NCI-H1436 (cell line): ENCODE measurements at places on chromosomes 2 and 18.

- no peak for DNase-seq
These were observed 175.7 kb upstream of the HAAO start for GRCh38 chr2:42967959-42968674.

GRCh38 chr2:212147921-212148513 lies 390.6 kb downstream of the ERBB4 start:
- DNase-seq: peak; percentile 1

- DNase-seq: no peak
These were observed 152.8 kb downstream of the FHOD3 start for GRCh38 chr18:36450264-36450663.

DNA sequence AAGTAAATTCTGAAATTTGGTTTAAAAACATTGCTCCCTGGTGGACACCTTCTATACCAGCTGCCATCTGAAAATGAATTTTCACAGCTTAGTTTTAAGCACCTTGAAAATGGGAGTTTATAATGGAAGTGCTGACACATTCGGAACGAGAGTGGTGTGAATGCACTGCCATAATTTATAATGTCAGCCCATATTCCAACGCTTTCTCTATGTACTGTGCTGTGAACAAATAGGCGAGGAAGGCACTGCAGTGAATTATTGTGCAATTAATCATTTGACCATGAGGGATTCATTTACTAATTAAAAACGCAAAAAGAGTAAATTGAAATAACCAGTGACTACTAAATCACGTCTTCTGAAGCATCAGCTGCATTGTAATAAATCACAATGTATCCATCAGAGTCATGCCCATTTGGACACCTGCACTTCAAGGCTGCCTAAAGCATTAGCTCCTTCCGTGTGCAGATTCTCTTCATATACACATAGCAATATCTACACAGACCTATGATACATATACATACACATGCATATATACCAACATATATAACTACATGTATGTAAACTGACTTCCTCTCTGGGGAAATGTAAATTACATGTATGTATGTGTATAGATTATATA lies 699.8 kb downstream of the GALR1 start:
- DNase-seq: no peak

GRCh38 chr18:80041424-80041823 lies 7.2 kb downstream of the RBFA start:
- DNase-seq: no peak

GRCh38 chr2:16470936-16471490 lies 194.6 kb downstream of the CYRIA start:
- DNase-seq: no peak

DNA sequence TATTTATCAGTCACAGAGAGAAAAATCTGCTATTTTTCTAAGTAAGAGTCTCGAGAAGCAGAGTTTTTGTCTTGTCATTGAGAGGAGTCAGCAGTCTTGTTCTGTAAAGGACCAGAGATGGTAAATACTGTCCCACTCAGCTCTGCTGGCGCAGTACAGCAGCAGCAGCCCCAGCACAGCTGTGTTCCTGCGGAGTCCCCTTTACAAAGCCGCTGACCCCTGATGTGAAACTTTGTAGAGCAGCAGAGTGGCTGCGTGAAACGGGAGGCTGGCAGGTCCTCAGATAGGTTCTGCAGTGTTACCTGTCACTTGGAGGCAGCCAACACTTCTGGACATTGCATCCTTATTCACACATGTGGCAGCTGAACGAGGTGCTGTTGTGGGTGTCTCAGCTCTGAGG lies 45.2 kb downstream of the TMEM185B start:
- DNase-seq: no peak

GRCh38 chr2:118123561-118124232 lies 35.4 kb downstream of the INSIG2 start:
- no peak for DNase-seq

DNA sequence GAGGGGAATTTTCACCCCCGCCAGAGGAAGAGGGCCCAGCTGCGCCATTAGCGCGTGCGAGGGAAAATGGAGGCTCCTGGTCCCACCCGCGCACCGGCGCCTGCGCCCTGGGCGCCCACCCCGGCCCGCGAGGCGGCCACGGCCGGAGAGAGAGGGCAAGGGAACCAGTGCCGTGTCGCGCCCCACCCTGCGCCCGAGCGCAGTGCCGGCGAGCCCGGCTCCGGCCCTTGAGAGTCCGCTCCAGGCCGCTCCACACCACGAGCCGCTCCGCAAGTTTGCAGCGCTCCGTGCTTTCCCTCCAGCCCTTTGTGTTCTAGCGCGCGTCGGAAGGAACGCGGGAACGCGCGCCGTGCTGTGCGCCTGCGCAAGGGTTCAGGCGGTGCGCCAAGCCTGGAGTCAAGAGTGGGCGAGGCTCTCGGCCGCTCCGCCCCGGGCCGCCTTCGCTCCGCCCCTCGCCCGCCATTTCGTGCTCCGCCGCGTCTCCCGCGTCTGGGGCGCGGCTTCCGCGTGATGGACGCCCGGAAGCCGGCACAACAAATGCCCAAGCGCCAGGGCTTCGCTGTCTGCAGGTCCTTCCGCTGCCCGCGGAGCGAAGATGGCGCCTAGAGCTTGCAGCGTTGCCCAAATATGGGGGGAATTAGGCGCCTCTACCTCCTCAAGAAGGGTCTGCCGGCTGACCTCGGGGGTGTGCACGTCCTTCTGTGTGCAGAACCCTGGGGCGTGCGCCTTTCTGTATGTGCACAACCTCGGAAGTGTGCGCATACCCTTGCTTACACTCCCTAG lies 46.1 kb upstream of the PTMA start:
- DNase-seq: peak; percentile 87

DNA sequence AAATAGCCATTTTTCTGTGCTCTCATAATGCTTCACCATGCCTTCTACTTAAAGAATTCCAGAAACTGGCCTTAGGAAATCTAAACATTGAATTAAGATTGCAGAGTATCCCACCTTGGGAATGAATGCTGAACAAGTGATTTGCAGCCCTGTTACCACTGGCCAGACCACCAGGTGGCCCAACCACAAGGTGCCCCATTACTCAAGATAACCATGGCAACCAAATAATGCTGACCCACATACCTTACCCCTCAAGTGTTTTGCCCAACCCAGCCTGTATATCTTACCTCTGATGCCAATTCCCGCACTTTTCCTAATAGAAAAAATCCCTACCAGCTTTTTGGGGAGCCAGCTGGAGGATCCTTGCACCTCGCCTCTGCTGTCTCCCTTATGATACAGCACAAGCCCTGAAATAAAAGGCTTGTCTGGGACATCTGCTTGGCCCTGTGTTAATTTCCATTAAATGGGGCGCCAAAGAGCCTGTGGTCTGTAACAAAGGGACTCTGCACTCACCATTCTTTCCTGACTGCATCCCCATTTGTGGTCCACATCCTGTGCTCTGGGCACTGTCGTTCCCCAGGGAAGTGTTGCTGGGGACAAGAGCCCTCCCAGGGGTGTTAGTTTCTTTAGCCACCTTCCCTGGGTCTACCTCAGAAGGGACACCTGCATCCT lies 17.3 kb upstream of the KCNF1 start:
- DNase-seq: no peak

DNA sequence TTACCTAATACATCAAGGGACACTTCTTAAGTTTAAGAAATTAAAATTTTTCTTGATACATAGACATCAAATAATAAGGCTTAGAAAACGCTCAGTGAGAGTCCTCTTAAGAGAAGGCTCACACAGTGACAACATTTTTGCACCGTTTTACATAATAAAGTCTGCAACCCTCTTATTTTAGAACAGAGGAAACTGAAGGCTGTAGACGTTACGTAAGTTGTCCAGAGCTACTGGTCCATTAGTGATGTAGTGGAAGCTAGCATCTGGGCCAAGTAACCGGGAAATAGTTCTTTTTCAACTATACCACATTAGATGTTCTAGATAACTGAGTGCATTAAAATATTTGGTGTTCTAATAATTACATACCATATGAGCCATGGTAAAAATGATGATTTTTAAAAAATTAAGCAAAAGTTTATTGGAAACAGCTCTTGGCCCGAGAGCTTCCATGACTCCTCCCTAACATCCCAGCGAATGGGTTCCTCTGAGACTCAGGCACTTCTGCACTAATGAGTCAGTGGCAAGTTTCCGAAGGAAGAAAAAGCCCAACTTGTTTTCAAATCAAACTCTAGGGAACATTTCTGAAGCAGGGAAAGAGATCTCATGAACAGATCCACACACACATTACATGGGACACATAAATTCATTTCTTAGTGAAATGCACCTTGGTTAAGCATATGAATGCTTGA lies 232.6 kb upstream of the PXDN start:
- DNase-seq: no peak

GRCh38 chr2:222753251-222753824 lies 81.9 kb downstream of the MOGAT1 start:
- no peak for DNase-seq

- no peak for DNase-seq
These were observed 379.0 kb upstream of the NETO1 start for GRCh38 chr18:73246763-73247162.

GRCh38 chr18:2856547-2857170 lies 9.9 kb downstream of the EMILIN2 start:
- DNase-seq: no peak

- no peak for DNase-seq
These were observed 318.8 kb upstream of the NXPH2 start for GRCh38 chr2:139098961-139099360.

- DNase-seq: no peak
These were observed 17.9 kb upstream of the EHBP1 start for GRCh38 chr2:62687636-62688035.

DNA sequence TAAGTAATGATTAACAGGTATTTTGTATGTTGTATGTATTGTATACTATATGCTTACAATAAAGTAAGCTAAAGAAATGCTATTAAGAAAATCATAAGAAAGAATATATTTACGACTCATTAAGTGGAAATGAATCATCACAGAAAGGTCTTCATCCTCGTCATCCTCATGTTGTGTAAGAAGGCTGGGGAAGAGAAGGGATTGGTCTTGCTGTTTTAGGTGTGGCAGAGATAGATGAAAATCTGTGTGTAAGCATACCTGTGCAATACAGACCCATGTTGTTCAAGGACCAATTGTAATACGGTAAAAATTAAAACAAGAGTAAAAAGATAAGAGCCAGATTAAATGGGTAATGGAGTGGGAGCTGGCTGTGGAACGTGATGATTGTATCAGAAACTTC lies 16.6 kb downstream of the SLC35F5 start:
- no peak for DNase-seq

- no peak for DNase-seq
These were observed 297.8 kb upstream of the KCNJ3 start for GRCh38 chr2:154400563-154401290.

DNA sequence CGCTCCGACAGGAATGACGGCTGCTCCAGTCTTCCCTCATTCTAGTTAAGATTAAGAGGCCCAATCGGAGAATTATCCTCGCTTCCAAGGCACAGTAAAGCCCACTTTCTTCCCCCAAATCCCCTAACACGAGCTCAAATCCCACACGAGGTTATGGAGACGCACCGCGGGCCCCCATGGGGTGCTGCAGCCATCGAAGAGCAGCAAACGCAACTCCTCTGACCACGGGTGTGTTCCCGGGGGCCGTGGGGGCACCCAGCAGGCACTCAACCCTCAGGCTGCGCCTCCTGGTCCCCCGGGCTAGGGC lies 446 bp downstream of the COPS9 start:
- DNase-seq: no peak

- DNase-seq: no peak
These were observed 78.3 kb upstream of the POMC start for GRCh38 chr2:25246558-25247290.

DNA sequence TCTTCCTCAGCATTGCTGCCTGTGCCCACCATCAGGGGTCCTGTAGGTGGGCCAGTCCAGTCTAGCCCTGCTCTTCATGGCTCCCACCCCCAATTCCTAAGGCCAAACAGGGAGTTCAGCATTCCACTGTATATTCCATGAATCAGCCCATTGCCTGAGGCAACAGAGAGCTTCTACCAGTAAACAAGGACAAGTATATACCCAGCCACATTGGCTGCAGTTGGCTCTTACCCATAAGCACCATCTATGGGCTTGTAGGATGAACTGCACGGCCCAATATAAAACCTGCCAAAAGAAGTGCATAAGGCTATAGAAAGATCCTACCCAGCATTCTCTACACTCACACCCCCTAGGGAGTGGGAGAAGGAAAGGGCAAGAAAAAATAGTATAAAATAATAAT lies 95.1 kb upstream of the SALL3 start:
- DNase-seq: no peak
